ENCODE measurements at places on chromosomes 11 and 22. TPM values are rescaled to one million over a fixed set of nuclear protein-coding genes. Genes with fewer than 3 reads are reported as not detected.

- no peaks in the 10 kb centered on the region for H3K36me3 ChIP-seq
- H3K4me1 ChIP-seq, result no peaks in the 10 kb centered on the region
- no peak overlapping the region for H3K27ac ChIP-seq
- DNase-seq, result no peak
- no peaks in the 10 kb centered on the region for H3K27me3 ChIP-seq
Measured at GRCh38 chr22:25540166-25540907, 24.1 kb upstream of the GRK3 start.

GRCh38 chr11:75728992-75729391 is 11.4 kb downstream of the MOGAT2 start:
- H3K27ac ChIP-seq, result no peak overlapping the region
- no peaks in the 10 kb centered on the region for H3K27me3 ChIP-seq
- H3K4me1 ChIP-seq, result no peaks in the 10 kb centered on the region
- no peak overlapping the region for H3K4me3 ChIP-seq
- H3K36me3 ChIP-seq, result no peaks in the 10 kb centered on the region

- no peak for DNase-seq
- H3K4me1 ChIP-seq, result peaks cover 11% of the 10 kb centered on the region
- no peaks in the 10 kb centered on the region for H3K36me3 ChIP-seq
- no peak overlapping the region for H3K4me3 ChIP-seq
- no peaks in the 10 kb centered on the region for H3K27me3 ChIP-seq
- no peak overlapping the region for H3K27ac ChIP-seq
Measured at GRCh38 chr11:104015649-104016415, 20.6 kb upstream of the DDI1 start.

DNA sequence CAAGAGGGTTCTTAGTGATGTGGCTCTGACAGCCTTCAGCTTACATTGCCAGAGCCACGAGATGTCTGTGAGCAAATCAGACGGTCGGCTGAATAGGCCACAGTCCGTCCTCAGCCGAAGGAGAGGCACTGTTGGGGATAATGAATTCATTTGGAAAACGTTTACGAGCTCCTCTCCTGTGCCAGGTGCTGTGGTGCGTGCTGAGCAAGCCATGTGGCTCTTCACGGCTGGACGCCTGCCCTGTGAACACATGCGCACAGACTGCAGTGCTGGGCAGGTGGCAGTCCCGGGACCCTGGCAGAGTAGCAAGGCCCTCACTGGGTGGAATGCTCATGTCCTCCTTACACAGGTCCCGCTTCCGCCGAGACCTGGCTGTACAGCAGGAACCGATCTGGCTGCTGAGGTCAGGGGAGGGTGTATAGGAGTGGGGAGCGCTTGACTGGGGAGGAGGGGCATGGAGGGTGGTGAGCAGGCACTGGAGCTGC is 6.8 kb downstream of the TBC1D22A start:
- no peaks in the 10 kb centered on the region for H3K27me3 ChIP-seq
- no peaks in the 10 kb centered on the region for H3K36me3 ChIP-seq
- H3K4me1 ChIP-seq, result peaks cover 53% of the 10 kb centered on the region
- peak overlapping the region; percentile 91 for H3K27ac ChIP-seq
- H3K4me3 ChIP-seq, result no peak overlapping the region

Gene POU2AF3
- 3.3 TPM for total RNA-seq

DNA sequence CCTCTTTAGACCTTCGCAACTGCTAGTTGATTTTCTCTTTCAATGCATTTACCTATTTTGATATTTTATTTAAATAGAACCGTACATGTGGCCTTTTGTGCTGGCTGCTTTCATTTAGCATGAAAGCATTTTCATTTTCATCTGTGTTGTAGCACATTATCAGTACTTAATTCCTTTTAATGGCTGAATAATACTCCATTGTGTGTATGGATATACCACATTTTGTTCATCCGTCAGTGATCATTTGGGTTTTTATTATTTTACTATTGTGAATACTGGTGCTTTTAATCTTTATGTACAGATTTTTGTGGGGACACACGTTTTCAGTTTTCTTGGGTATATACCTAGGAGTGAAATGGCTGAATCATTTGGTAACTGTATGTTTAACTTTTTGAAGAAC is 43.1 kb downstream of the MTMR3 start:
- no peak for DNase-seq
- H3K4me3 ChIP-seq, result no peak overlapping the region
- H3K27ac ChIP-seq, result no peak overlapping the region
- H3K4me1 ChIP-seq, result peaks cover 10% of the 10 kb centered on the region
- H3K27me3 ChIP-seq, result no peaks in the 10 kb centered on the region

Gene GAL3ST3
- total RNA-seq, result not detected

- no peak overlapping the region for H3K27ac ChIP-seq
- no peaks in the 10 kb centered on the region for H3K4me1 ChIP-seq
- H3K4me3 ChIP-seq, result no peak overlapping the region
- no peaks in the 10 kb centered on the region for H3K27me3 ChIP-seq
- H3K36me3 ChIP-seq, result no peaks in the 10 kb centered on the region
Measured at GRCh38 chr11:45245218-45246045, 40.7 kb downstream of the SYT13 start.

All from tibial nerve (tissue), 4 donors.